ENCODE measurements at places on chromosomes 2 and 18.
A peak's percentile ranks its signal among the peaks of the same experiment; 100 is the strongest.

DNA sequence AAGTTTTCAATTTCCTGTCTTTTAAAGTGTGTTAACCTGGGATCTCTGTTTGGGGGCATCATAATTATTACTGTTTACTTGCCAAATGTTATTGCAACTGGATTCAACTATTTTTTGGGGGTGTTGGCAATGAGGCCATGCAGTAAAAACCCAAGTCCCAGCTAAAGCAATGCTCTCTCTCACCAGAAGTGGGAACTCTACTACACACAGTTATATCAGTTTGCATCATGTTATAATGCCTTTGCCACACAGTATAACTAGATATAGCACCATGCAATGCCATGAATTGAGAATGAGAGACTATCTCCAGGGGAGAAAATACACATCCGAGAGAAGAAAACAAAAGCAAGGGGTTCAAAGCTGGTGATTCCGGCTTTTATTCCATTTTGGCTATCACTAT lies 79.0 kb downstream of the GCA start:
- no peak overlapping the region for H3K4me3 ChIP-seq
- H3K4me1 ChIP-seq = no peaks in the 10 kb centered on the region
- no peaks in the 10 kb centered on the region for H3K36me3 ChIP-seq
- H3K27me3 ChIP-seq = peaks cover 6% of the 10 kb centered on the region

GRCh38 chr2:3075316-3075990 lies 302.2 kb downstream of the EIPR1 start:
- no peaks in the 10 kb centered on the region for H3K36me3 ChIP-seq
- no peak overlapping the region for H3K4me3 ChIP-seq
- DNase-seq = no peak
- H3K4me1 ChIP-seq = no peaks in the 10 kb centered on the region

GRCh38 chr2:191386938-191387536 lies 141.8 kb downstream of the MYO1B start:
- no peak for DNase-seq
- no peak overlapping the region for H3K27ac ChIP-seq
- no peak overlapping the region for H3K4me3 ChIP-seq
- peaks cover 9% of the 10 kb centered on the region for H3K4me1 ChIP-seq
- H3K36me3 ChIP-seq = no peaks in the 10 kb centered on the region

DNA sequence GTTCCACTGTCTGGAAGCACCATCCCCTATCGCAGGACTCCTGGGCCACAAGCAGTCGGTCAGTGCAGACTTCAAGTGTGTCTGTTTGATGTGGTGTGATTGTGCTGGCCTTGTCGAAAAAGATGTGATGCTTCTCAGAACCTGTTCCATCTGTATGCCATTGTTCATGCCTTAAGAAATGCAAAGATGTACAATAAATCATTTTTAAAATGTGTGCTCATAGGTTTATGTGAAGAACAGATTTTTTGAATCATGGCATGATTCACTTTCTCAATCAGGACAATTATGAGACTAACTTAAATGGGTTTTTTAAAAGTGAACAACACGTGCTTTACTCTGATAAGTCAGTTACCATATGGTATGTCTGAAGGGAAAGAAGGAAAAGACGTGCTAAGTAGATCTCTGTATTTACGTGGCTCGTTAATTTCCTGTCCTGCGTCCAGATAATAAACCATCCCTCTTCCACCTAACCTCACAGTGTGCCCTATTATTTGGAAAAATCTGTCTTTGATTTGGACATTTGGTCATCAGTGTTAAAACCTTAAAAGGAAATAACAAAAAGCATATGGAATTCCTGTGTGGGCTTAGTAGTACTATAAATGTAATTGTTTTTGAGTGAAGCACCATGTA lies 54.9 kb downstream of the PRKRA start:
- H3K4me1 ChIP-seq = peaks cover 8% of the 10 kb centered on the region
- H3K36me3 ChIP-seq = no peaks in the 10 kb centered on the region
- H3K4me3 ChIP-seq = no peak overlapping the region
- no peak overlapping the region for H3K27ac ChIP-seq

DNA sequence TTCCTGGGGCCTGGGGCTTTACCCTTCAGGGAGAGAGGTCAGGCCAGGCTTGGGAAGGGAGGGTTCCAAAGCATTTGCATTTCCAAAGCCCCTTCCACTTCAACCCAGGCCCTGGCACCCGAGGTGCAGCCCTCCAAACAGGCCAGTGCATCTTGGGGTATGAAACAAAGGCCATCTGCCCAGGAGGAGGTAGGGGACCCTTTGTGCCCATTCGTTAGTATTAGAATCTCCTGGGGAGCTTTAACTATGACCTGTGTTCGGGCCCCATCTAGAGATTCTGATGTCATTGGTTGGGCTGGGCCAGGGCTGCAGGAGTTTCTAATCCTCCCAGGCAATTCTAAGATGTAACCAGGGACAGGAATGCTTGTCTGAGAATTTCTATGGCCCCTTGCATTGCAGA lies 73.6 kb downstream of the CIB4 start:
- H3K4me1 ChIP-seq = peaks cover 2% of the 10 kb centered on the region
- no peaks in the 10 kb centered on the region for H3K36me3 ChIP-seq
- H3K4me3 ChIP-seq = no peak overlapping the region
- H3K27ac ChIP-seq = no peak overlapping the region
- no peak for DNase-seq

DNA sequence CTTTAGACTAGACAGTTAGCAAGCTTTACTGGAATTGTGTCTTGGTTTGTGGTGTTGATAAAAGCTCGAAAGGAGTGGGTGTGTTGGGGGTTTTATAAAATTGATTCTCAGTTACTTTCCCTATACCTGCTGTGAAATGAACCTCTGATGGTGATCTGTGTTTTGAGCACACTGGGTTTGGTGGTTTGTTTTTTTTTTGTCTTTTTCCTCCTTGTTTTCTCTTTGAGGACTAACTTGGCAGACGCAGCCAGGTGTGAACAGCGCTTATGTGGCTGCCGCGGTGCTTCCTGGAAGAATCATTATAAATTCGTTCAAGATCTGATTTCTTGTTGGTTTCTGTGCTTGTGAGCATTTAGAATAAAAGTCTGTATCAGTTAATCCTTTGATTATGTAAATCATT lies 28.5 kb downstream of the GRHL1 start:
- peak overlapping the region; percentile 60 for H3K27ac ChIP-seq
- no peak for DNase-seq
- peaks cover 21% of the 10 kb centered on the region for H3K27me3 ChIP-seq
- peaks cover 41% of the 10 kb centered on the region for H3K4me1 ChIP-seq
- peaks cover 7% of the 10 kb centered on the region for H3K36me3 ChIP-seq
- no peak overlapping the region for H3K4me3 ChIP-seq

- no peaks in the 10 kb centered on the region for H3K36me3 ChIP-seq
- DNase-seq = no peak
- H3K4me1 ChIP-seq = no peaks in the 10 kb centered on the region
- H3K4me3 ChIP-seq = no peak overlapping the region
These were observed 7.1 kb upstream of the CSRNP3 start for GRCh38 chr2:165462443-165462842.

DNA sequence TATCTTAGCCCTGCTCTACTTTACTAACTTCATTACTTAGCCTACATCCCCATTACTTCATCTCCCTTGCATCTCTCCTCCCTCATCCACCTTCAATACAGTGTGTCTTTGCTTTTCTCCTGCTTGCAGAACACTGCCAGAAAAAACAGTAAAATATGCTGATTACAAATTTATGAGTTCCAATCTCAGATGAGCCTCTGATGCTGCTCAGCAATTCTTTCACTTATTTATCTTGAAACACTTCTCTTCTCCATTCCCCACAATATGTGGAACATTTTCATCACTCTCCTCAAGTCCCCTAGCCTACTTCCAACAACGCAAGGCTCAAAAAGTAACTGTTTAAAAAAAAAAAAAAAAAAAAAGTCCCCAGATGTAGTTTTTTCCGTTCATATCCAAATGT lies 7.1 kb downstream of the VPS54 start:
- H3K27ac ChIP-seq = no peak overlapping the region
- H3K36me3 ChIP-seq = peaks cover 30% of the 10 kb centered on the region
- peaks cover 26% of the 10 kb centered on the region for H3K4me1 ChIP-seq

DNA sequence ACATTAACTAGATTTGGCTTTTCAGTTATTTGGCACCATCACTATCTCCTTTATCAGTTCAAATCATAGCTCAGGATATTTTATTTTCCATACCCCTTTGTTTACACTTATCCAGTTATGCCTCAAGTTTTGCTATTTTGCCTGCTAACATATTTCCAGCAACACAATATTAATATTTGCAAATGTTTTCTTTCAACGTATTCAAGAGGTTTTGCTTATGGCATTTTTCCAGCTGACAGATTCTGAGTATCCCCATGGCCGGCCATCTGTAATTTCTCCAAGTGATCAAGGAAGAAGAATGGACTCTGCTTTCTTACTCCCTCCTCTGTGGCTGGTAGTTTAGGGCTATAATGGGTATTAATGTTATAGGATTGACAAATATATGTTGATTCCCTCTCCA lies 49.4 kb downstream of the RND3 start:
- no peak overlapping the region for H3K27ac ChIP-seq
- H3K36me3 ChIP-seq = no peaks in the 10 kb centered on the region
- no peak overlapping the region for H3K4me3 ChIP-seq
- no peak for DNase-seq
- no peaks in the 10 kb centered on the region for H3K27me3 ChIP-seq

All from activated T-helper 2 cell treated with anti-CD3 and anti-CD28 coated beads, Interferon-gamma antibody, Interleukin-2, Interleukin-4, amounts not matched to agents 10 μg/mL and 5 μg/mL and 100 μg/mL, durations not matched to agents 14 hours and 24 hours and 36 hours (primary cell).